ENCODE measurements at places on chromosomes 11 and 22.

DNA sequence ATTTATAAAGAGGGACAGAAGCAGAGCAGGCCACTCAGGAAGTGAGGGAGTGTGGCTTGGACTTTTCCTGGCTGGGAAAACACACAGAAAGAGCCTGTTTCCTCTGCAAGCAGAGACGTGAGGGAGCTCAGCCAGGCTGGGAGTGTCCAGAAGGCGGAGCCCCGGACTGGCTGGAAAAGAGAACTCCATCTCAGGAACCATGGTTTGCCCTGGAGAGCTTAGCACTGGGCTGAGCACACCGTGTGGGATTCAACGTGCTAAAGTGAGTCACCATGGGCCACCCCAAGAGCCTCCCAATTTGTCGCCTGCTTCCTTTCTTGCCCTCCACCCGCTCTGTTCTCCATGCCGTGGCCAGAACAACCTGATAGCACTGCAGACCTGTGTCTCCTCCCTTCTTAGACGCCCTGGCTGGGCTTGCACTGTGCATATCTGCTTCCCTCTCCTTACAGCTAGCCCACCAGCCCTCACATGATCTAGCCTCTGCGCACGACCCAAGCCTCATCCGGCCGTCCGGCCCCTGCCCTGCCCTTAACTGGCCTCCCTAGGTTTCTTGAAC, 51.8 kb downstream of the GALNT18 start:
- no peak for DNase-seq

DNA sequence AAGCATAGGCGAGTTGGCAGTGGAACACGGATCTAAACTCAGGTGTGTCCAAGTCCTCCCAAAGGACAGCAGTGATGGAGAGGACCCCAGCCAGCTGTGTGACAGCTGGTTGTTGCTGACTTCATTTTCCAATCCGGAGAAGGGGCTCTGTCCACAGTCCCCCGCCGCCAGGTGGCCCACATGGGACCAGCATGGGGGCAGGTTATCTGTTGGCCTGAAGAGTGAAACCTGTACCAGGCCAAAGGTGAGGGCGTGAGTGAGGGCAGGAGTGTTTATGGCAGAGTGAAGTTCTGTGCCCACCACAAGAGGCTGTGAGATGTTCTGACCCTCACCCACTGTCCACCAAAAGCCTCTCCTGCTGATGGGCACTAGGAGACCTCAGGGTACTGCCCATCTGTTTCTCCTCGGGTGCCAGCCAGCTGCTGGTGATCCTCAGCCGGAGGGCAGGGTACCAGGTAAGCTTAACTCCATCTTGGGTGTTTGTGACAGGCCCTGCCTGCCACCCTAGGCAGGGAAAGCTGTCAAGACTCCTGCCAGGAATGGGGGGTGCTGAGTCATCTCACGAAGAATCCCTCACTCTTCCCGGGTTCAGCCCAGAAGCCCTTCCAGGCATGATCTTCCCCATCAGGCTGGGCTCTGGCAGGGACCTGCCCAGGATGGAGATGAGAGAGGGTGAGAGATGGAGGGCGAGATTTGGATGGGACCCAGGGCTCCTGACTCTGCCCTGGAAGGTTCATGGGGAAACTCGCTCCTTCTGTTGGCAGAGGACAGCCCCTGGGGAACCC, 15.5 kb upstream of the TAB1 start:
- no peak for DNase-seq

- no peak for DNase-seq
Measured at GRCh38 chr11:41313226-41313625, 146.2 kb downstream of the LRRC4C start.

- DNase-seq: no peak
Measured at GRCh38 chr11:117045956-117046355, 52.3 kb downstream of the SIK3 start.

DNA sequence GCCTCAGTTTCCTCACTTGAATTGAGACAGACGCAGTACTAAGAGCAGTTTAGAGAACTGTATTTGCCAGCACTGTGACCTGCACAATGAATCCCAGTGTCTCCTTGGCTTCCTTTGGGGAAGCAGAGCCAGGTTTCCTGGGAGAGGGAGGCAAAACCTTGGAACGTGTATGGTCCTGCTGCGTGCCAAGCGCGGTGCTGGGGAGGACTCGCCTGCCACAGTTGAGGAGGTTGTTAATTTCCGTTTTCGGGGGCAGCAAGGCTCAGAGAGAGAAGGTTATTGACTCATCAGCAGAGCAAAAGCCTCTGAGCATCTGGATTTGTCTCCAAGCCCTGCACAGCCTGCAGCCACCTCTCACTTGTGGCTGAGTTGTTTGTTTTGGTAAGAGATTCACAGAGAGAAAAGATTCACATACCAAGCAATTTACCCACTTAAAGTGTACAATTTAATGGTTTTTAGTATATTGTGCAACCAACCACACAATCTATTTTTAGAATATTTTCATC, 10.8 kb downstream of the SYT12 start:
- no peak for DNase-seq

GRCh38 chr11:95835768-95836488, 45.6 kb downstream of the CEP57 start:
- DNase-seq: no peak
